ENCODE measurements at places on chromosomes 3 and 15. TPM values are rescaled to one million over a fixed set of nuclear protein-coding genes. Genes with fewer than 3 reads are reported as not detected.

DNA sequence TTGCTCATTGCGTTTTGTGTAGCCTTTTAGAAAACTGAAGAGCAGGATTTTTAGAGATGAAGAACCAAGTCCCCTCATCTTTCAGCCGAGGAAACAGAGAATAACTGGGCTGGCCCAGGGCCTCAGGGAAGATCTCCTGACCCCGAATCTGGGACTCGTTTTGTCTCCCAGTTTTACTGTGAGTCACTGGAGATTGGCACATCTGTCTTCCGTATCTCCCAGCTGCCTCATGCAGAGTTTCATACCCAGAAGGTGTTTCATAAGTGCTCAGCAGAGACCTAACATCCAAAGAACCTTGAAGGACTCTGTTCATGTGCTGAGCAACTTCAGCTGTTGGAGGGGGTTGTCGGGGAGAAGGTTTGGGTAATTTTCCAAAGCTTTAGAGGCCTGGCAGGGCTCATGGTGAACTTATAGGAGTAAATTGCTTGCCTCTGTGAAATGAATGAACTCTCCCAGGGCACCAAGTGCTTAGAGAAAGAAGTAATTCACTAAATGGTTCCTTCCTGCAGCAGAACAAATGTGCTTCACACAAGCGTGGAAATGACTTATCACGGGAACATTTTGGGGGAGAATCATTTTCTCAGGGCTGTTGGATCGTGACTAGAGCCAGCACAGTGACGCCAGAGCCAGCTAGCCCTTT is 121.4 kb downstream of the FAM43A start:
- no peaks in the 10 kb centered on the region for H3K36me3 ChIP-seq
- no peak for DNase-seq
- H3K4me3 ChIP-seq: no peak overlapping the region
- no peaks in the 10 kb centered on the region for H3K4me1 ChIP-seq

- H3K27me3 ChIP-seq: peaks cover 64% of the 10 kb centered on the region
- no peak overlapping the region for H3K4me3 ChIP-seq
- peaks cover 10% of the 10 kb centered on the region for H3K4me1 ChIP-seq
- no peaks in the 10 kb centered on the region for H3K36me3 ChIP-seq
- no peak overlapping the region for H3K27ac ChIP-seq
These were observed 660 bp downstream of the CCK start for GRCh38 chr3:42265059-42265991.

DNA sequence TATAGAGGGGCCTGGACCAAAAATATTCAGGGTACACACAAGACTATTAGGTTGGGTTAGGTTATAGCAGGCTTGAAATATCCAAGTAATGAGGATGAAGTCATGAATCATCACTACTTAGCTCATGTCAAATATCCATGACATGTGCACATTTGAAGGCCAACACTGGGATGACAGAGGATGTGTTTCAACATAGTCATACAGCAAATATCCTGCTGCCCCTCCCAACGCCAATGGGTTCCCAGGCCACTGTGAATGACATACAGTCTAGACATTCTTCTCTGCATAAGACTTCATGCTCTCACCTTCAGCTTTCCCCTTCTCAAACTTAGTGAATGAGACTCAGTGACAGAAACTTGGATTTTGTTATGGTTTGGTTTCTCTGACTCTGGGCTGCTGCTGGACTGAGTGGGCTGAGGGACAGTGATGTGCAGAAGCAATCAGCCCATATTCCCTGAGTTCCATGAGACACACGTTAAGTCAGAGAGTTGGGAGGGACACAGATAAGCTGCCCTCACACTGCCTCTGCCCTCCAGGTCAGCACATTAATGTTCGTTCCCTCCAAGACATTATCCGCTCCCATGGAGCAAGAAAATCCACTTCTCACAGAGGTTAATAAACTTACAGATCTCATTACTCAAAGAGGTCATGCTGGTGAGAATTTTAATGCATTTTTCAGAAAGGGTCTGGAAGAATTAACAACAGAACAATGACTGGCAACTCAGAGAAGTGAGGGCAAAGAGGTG is 15.4 kb downstream of the HOMER2 start:
- no peaks in the 10 kb centered on the region for H3K36me3 ChIP-seq
- no peak overlapping the region for H3K27ac ChIP-seq
- H3K27me3 ChIP-seq: peaks cover 8% of the 10 kb centered on the region
- no peak overlapping the region for H3K4me3 ChIP-seq

- no peak for DNase-seq
- no peaks in the 10 kb centered on the region for H3K4me1 ChIP-seq
- H3K27ac ChIP-seq: no peak overlapping the region
- H3K4me3 ChIP-seq: no peak overlapping the region
- H3K36me3 ChIP-seq: no peaks in the 10 kb centered on the region
These were observed 32.2 kb downstream of the ADGRG7 start for GRCh38 chr3:100641471-100642032.

DNA sequence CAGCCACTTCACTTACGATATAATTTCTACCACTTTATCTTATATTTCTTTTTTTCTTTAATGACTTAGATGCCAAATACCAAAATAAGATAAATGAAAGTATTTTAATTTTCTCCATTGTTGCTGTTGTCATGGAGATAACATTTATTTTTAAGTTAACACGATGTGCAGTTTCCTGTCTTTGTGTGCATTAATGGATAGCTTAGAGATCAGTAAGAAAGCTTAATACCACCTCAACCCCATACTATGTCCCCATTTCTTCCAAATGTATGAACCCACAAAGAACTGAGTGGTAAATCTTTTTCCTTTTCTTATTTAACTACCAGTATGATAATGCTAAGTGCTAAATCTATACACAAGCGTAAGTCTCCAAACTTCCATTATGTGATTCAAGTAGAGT is 17.1 kb downstream of the PCNP start:
- DNase-seq: no peak
- H3K4me1 ChIP-seq: peaks cover 18% of the 10 kb centered on the region
- no peak overlapping the region for H3K4me3 ChIP-seq
- peaks cover 42% of the 10 kb centered on the region for H3K36me3 ChIP-seq
- no peaks in the 10 kb centered on the region for H3K27me3 ChIP-seq

DNA sequence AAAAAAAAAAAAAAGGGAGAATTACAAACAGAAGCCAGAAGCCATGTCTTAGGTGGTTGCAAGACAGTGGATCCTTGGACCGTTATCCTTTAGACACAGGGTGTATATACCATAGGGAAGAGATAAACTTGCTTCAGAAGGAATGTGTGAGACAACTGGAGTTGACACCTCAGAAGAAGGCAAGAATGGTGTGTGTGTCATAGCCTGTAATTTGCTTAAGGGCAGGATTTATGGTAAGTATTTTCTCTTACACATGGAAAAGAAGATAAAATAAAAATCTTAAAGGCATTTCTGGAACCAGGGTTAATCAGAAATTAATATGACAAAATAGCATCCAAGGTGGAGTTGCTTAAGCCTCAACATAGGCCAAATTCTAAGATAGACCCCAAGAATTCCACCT is 19.3 kb upstream of the DNAJC19 start:
- no peaks in the 10 kb centered on the region for H3K36me3 ChIP-seq
- H3K4me3 ChIP-seq: no peak overlapping the region
- no peak for DNase-seq
- H3K27ac ChIP-seq: no peak overlapping the region
- H3K27me3 ChIP-seq: peaks cover 2% of the 10 kb centered on the region
- H3K4me1 ChIP-seq: peaks cover 13% of the 10 kb centered on the region

- no peaks in the 10 kb centered on the region for H3K4me1 ChIP-seq
- H3K4me3 ChIP-seq: no peak overlapping the region
- peak; percentile 65 for DNase-seq
- no peak overlapping the region for H3K27ac ChIP-seq
- H3K27me3 ChIP-seq: peaks cover 12% of the 10 kb centered on the region
- H3K36me3 ChIP-seq: no peaks in the 10 kb centered on the region
These were observed 46.8 kb upstream of the SLC6A1 start for GRCh38 chr3:10945683-10946287.

DNA sequence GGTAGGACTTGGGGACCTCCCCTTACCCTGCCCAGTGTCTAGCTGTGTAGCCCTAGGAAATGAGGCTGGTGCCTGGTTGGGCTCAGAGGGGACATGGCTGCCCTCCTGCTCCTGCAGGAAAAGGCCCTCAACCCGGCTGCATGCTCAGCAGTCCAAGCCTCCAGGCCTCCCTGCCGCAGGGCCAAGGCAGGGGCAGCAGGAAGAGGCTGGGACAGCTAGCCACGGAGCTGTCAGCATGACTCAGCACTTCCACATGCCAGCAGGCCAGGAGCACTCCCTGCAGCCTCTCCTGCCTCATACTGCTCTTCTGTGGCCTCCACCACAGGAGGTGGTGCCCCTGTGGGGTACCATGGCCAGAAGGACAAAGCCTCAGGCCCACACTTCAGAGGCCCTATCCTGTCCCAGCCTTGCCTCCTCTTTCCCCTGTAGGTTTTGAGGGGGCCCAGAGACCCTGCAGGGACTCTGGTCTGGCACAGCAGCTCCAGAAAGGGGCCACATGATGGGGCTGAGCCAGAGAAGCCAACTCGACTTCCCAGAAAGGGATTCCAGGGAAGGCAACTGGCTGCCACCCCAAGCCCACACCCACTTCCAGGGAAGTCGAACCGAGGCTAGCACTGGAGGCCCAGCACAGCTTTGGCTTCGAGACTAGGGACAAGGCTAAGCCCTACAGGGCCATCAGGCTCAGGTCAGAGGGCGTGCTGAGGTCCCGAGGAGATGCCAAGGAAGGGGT is 19.5 kb downstream of the TKT start:
- H3K27ac ChIP-seq: peak overlapping the region; percentile 24
- no peak overlapping the region for H3K4me3 ChIP-seq
- no peak for DNase-seq
- peaks cover 16% of the 10 kb centered on the region for H3K36me3 ChIP-seq
- H3K27me3 ChIP-seq: no peaks in the 10 kb centered on the region

DNA sequence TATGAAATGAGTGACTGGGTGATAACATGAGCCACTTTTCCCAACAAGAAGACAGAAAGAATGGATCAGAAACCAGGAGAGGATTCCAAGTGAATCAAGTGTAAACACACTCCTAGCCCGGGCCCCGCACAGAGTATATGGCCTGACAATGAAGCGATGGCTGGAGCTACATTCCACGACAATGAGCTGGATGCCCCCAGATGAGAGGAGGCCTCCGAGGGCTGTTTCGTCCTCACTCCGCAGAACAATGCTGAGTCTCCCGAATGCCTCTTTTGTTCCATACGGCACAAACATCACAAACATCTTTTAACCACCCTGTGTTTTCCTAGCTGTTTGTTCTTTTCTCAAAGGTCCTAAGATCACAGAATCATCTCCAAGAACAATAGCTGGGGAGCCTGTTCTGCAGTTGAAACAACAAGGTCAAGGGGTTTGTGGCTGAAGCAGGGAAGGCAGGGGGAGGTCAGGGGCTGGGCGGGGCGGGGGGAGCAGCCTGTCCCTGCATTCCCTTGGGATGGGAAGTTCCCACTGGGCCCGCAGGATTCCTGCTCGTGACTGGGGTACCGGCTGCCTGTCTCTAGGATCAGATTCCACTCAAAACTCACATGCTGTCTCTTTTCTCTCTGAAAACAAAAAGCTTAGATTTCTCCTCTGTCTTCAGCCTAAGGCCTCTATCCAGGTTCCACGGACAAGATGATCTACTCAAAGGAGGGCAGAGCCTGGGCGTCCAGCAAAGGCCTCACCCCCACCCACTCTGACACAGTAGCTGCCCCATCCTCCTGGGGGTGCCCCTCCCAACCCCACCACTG is 151.3 kb downstream of the XXYLT1 start:
- no peak overlapping the region for H3K27ac ChIP-seq
- DNase-seq: no peak
- H3K4me1 ChIP-seq: no peaks in the 10 kb centered on the region
- no peaks in the 10 kb centered on the region for H3K36me3 ChIP-seq
- no peak overlapping the region for H3K4me3 ChIP-seq

DNA sequence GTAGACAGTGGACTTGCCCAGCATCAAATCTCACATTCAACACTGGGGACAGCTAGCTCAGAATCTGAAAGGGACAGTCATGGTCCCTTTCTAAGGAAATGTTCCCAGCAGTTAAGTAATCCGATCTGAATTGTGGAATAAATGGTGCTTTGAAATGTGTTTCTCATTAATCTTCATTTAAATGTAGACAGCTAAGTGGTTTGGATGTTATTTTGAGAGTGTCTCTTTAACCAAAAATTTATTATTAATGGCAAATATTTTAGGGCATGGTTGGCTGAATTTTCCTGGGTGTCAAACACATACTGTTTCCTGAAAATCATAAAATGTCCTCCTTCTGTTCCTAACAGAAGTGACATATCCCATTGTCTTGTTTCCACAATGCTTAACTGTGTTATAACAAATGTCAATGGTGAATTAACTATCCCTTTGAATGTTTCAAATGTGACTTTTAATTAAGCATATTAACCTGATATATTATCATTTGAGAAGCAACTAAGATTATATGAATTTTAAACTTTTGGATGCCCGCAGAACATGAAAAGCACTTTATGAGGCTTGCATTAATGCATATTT is 210.8 kb downstream of the CHST2 start:
- H3K36me3 ChIP-seq: peaks cover 6% of the 10 kb centered on the region
- no peaks in the 10 kb centered on the region for H3K4me1 ChIP-seq
- H3K4me3 ChIP-seq: no peak overlapping the region
- no peaks in the 10 kb centered on the region for H3K27me3 ChIP-seq
- DNase-seq: no peak

- H3K27me3 ChIP-seq: no peaks in the 10 kb centered on the region
- peaks cover 83% of the 10 kb centered on the region for H3K4me1 ChIP-seq
- H3K4me3 ChIP-seq: no peak overlapping the region
- peaks cover 18% of the 10 kb centered on the region for H3K36me3 ChIP-seq
- H3K27ac ChIP-seq: no peak overlapping the region
These were observed 468.6 kb downstream of the SHQ1 start for GRCh38 chr3:72379500-72380187.

- H3K27me3 ChIP-seq: peaks cover 27% of the 10 kb centered on the region
- peaks cover 14% of the 10 kb centered on the region for H3K4me1 ChIP-seq
- H3K4me3 ChIP-seq: peak within 1 kb of the TSS; percentile 75
- H3K36me3 ChIP-seq: no peaks in the 10 kb centered on the region
- no peak within 1 kb of the TSS for H3K27ac ChIP-seq
These were observed at the start of gene CCDC39 for GRCh38 chr3:180679178-180680096. Gene CCDC39, minus strand, starts transcription at chr3:180679489. Its CDS starts 109 bp downstream, at chr3:180679380.

SYNPR gene
- total RNA-seq: not detected

KLF15 gene
- total RNA-seq: 0.40 TPM

Measured in activated CD4-positive, alpha-beta memory T cell treated with anti-CD3 and anti-CD28 coated beads for 36 hours (primary cell).